ENCODE measurements at places on chromosomes 12 and 14.
A peak's percentile ranks its signal among the peaks of the same experiment; 100 is the strongest.

DNA sequence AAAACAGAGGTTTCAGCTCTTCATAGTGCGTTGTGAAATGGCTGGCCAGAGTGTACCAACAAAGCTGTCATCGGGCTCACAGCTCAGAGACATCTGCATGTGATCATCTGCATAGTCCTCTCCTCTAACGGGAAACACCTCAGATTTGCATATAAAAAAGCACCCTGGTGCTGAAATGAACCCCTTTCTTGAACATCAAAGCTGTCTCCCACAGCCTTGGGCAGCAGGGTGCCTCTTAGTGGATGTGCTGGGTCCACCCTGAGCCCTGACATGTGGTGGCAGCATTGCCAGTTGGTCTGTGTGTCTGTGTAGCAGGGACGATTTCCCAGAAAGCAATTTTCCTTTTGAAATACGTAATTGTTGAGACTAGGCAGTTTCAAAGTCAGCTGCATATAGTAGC, 14.3 kb upstream of the PAPLN start:
- no peak for DNase-seq

DNA sequence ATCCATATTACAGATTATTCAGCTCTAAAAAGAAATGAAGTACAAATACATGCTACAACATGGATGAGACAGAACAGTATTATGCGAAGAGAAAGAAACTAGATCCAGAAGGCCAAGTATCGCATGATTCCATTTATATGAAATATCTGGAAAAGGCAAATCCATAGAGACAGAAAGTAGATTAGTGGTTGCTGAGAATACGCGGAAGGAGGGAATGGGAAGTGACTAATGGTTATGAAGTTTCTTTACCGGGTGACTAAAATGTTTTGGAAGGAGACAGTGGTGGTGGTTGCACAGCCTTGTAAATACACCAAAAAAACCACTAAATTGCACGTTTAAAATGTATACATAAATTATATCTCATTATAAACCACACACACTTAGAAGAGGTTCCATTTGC, 12.5 kb downstream of the PRDM4 start:
- DNase-seq = no peak

GRCh38 chr14:67970923-67971322, 151.3 kb downstream of the RAD51B start:
- DNase-seq = no peak

DNA sequence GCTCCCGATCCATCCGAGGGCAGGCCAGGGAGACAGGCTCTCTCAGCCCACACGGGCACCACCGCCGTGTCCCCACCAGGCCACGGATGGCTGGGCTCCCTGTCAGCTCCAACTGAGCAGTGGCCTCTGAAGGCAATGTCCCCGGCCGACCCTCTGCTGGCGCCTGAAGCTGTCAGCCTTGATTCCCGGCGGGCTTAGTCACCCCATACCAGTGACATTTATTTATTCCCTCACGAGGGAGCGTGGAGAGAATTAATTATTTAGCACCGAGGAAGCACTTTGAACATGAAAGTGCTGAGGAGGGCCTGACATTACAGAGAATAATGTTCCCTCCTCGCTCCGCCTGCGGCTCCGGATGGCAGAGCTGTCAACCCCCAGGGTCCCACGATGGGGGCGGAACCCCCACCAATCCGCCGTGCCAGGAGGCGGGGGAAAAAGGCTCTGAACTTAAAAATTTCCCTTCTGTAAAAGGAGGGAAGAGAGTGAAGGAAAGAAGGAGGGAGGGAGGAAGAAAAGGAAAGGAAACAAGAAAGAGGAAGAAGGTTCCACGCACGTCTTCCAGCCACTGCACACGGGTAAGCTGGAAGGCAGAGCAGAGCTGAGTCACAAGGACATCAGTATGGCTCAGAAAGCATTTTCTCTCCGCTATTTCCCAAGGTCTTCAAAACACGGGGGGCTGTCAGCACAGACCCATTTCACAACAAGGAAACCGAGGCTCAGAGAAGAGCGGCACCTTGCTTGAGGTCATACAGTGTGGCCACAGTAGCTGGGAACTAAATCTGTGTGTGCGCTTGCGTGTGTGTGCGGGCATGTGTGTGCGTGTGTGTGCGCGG, 108.7 kb upstream of the NCOR2 start:
- peak; percentile 90 for DNase-seq

- DNase-seq = no peak
These were observed 46.2 kb upstream of the DIP2B start for GRCh38 chr12:50458606-50459005.

DNA sequence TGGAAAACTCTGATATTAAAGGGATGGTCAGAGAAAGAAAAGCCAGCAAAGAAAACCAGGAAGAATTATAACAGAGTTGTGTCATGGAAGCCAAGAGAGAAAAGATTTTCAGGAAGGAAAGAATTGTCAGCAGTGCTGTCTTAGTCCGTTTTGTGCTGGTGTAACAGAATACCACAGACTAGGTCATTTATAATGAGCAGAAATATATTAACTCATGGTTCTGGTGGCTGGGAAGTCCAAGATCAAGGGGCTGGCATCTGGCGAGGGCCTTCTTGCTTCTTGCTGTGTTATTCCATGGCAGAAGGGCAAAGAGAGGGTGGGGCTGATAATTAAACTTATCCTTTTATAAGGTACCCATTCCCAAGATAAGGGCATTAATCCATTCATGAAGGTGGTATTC, 6.4 kb upstream of the INHBE start:
- DNase-seq = no peak

GRCh38 chr12:124727264-124727800, 136.3 kb downstream of the SCARB1 start:
- peak; percentile 94 for DNase-seq

- DNase-seq = no peak
These were observed 56.0 kb downstream of the ISCA2 start for GRCh38 chr14:74549588-74549987.

GRCh38 chr12:118571730-118572129, 195.4 kb downstream of the SUDS3 start:
- no peak for DNase-seq

DNA sequence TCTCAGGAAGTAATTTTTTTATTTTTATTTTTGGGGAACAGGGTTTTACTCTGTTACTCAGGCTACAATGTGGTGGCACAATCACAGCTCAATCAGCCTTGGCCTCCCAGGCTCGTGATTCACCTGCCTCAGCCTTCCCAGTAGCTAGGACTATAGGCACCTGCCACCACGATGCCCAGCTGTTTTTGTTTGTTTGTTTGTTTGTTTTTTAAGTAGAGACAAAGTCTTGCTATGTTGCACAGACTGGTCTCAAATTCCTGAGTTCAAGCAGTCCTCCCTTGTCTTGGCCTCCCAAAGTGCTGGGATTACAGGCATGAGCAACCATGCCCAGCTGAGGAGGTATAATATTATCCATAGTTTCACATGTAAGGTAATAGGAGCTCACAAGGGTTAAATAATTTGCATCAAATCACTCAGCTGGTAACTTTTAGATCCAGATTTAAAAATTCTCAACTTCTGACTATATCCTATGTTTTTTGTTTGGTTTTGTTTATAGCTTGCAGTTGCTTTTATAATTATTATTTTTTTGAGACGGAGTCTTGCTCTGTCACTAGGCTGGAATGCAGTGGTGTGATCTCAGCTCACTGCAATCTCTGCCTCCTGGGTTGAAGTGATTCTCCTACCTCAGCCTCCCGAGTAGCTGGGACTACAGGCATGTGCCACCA, 629.3 kb downstream of the DIO2 start:
- DNase-seq = no peak

DNA sequence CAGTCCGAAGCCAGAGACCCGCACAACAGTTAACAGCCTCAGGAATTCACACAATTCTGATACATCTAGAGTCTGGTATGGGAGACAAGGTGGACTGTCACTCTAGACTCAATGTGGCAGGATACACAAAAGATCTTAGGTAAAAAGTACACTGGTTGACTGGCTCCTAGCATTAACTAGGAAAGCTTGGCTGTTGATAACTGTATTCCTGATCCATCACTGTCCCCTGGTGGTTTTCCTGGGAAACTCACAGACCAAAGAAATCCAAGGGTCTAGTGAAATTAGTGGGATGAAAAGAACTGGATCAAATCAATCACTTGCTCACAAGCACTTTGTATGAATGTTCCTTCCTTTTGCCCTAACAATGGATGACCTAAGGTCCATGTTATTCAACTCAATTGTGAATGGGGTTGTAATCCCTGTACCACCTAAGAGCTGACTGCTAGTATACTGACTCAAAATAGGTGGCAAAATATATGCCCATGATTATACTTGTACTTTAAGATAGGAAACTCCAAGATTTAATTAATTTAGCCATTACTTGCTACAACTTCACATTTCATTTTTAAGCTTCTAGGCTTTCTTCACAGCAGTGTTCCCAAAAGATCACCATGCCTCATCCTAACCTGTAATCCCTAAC, 14.0 kb downstream of the NPC2 start:
- DNase-seq = no peak

- no peak for DNase-seq
These were observed 235.9 kb upstream of the KITLG start for GRCh38 chr12:88816201-88816600.

DNA sequence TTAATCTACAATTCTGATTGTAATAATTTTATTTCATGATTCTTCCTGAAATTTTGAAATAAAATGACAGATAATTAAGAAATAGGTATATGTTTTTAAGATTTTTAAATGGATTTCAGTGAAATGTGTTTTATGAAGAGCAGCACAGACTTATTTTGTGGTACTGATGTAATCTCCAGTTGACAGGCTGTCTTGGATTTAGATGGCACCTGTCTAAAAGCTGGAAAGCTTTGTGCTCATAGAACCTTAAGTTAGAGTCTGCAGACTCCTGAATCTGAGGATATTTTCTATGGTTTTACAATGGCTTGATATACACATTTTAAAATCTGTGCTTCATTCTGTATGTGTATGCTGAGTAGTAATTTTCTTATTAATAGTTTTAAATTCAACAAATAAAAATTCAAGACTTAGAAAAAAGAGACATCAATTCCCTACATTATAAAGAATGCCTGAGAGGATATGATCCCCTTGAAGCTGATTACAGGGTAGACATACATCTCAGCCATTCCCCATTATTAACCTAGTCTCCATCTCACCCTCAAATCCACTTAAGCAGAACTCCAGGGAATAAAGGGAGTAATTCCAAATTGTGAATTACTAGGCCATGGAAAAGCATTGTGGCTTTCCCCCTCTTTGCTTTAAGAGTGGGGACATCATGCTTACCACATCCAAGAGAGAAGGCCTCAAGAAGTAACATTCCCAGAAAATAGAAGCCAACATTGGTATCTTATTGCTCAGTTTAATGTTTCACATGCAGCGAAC, 33.7 kb upstream of the ACSS3 start:
- DNase-seq = no peak

DNA sequence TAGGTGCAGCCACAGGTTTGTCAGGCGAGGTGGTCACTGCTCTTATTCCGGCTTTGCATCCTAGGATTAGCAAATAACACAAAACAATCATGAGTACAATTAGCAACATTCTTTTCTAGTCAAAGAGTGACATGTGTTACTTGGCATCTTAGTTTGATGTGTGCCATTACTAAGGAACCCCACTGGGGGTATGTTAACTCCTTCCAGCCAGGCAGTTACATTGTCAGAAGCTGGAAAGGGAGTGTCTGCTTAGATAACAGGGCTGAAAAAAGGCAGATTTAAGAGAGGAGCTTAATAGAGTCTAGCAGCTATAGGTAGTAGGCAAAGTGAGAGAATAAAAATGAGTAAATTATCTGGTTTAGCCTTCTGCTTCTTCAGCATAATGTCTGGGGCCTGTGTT, 30.5 kb upstream of the METAP2 start:
- no peak for DNase-seq

DNA sequence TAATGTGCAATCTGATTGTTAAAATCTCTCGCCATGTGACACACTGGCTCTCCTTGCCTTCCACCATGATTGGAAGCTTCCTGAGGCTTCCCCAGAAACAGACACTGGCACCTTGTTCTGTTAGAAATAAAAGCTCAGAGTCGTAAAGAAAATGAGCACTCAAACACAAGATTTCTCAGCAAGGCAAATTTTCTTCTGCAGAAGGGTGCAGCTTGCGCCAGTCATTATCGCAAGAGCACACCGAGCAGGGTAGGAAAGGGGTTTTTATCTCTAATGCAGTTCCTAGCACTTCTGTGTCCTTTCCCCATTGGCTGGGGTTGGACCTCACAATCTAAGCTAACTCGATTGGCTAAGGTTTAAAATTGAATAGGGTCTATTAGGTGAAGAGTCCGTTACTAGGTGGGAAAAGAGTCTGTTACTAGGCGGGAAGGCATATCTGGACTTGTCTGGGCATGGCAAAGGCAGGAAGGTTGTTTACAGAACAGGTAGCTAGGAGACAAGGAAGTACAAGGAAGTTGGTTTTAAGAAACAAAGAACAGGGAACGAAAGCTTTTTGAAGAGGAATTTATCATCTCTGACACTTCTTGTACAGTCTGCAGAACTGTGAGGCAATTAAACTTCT, 62.6 kb upstream of the BICD1 start:
- no peak for DNase-seq

DNA sequence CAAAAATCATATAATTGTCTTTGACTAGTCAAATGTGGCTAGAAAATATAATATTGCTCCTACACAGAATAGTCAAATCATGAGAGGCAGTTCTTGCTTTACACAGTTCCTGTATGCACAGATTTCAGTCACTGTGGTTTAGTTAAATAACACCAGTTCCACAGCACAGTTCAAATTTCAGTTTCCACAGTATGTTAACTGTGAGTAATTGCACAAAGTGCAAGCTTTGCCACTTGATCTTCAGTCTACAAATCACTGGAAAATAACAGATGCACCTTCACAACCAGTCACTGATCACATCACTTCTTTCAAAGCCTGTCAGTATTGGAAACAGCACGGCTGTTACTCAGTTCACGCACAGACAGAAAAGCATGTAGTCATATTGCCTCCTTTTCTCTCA, 38.7 kb downstream of the KCNH5 start:
- no peak for DNase-seq

DNA sequence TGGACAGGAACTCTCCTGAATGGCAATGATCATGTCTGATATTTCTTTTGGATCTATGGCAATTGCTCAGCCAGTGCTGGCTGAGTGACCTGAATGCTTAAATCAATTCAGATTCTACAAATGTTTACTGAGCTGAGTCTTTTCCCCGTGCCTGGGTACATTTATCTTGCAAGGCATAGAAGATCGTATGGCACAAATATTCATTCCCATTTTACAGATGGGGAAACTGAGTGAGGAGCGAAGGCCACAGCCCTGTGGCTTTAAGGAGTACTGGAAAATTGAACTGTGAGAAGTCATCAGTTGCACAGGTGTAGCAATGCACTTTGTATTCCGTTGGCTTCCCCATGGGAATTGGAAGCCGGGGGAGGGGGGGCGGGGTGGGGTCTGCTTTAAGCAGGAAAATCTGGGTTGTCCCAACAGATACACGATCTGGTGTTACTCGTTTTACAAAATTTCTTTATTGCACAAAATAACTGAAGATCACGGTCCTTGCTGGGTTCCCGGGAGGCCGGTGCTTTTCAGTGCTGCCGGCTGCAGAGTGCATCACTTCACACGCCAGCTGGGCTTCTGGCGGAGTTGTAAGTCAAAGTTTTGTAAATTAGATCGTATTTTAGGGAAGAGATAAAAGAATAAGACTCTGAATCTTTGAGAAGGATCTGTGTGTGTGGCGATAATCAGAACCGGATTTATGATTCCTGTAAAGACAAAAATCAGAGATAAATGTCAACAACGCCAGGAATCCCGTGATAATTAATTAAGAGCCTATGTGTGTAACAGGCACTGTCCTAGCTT, 75.0 kb upstream of the MAP1LC3B2 start:
- DNase-seq = no peak

GRCh38 chr14:33740531-33740930, 210.3 kb downstream of the EGLN3 start:
- DNase-seq = no peak
